ENCODE measurements at places on chromosomes 5 and 9.

- no peak for DNase-seq
- H3K36me3 ChIP-seq, result no peaks in the 10 kb centered on the region
- no peak overlapping the region for H3K27ac ChIP-seq
- H3K27me3 ChIP-seq, result peaks cover 50% of the 10 kb centered on the region
- no peaks in the 10 kb centered on the region for H3K4me1 ChIP-seq
These were observed 308.3 kb downstream of the SLIT3 start for GRCh38 chr5:168992687-168993086.

DNA sequence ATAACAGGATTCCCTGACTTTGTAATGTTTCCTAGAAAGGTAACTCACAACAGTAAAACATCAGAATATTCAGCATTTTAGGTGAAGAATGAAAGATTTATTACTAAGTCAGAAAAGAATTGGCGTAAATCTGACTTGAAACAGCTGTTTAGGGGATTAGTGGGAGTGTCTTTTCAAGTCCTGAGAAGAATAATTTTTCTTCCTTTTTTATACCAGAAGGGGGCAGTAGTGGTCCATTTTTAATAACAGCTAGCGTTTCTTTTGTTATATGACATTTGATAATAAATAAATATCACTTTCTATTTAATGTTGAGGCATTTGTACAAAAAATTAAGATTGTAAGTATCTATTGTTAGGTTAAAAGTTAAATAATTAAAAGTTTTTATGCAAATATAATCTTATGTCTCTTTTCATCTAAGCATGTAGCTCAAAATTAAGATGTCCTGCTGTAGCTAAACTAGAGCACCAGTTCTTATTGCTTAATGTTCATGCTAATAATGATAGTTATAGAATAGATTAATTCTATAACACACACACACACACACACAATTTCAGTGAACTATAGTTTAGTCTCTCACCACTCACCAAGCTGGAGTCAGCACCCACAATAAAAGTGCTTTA, 258.7 kb upstream of the ARRDC3 start:
- no peaks in the 10 kb centered on the region for H3K36me3 ChIP-seq
- H3K4me1 ChIP-seq, result no peaks in the 10 kb centered on the region
- DNase-seq, result no peak
- no peaks in the 10 kb centered on the region for H3K27me3 ChIP-seq

GRCh38 chr9:3977614-3978112, 322.2 kb downstream of the GLIS3 start:
- no peak overlapping the region for H3K27ac ChIP-seq
- peaks cover 15% of the 10 kb centered on the region for H3K27me3 ChIP-seq
- no peaks in the 10 kb centered on the region for H3K4me1 ChIP-seq
- no peak for DNase-seq

DNA sequence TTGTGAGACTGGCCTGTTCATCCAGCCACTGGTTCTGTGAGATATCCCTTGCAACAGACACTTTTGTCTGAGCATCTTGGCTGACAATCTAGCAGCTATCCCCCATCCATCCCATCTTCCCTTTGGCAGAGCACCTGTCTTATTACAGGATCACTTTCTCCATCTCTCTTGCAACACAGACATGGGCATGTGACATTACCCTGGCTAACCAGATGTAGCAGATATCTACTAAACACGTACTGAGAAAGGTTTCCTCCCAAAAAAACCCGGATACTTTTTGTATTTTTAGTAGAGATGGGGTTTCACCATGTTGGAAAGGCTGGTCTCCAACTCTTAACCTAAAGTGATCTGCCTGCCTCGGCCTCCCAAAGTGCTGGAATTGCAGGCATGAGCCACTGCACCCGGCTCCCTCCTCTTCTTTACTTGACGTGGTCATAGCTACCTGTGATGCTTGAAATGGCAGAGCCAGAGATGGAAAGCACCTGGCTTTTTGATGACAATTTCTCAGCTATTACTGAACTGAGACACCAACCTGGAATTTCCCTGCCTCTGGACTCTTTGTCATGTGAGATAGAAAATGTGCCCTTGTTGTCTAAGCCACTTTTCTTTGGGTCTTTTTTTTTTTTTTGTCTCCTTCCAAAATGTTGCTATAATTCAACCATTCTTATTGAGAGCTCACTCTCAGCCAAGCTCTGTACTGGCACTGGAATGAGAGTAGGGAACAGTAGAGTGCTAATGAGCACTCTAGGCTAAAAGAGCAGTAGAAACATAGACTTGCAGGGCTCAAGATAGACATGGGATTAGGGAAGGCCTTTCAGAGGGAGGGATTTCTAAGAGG, 32.6 kb downstream of the FNBP1 start:
- peak overlapping the region; percentile 47 for H3K4me3 ChIP-seq
- H3K36me3 ChIP-seq, result peaks cover 87% of the 10 kb centered on the region
- peak overlapping the region; percentile 96 for H3K27ac ChIP-seq
- no peaks in the 10 kb centered on the region for H3K27me3 ChIP-seq
- H3K4me1 ChIP-seq, result peaks cover 73% of the 10 kb centered on the region

GRCh38 chr5:52807037-52807436, 19.3 kb downstream of the ITGA1 start:
- H3K27me3 ChIP-seq, result no peaks in the 10 kb centered on the region
- H3K4me1 ChIP-seq, result peaks cover 6% of the 10 kb centered on the region
- no peak overlapping the region for H3K27ac ChIP-seq
- H3K36me3 ChIP-seq, result peaks cover 3% of the 10 kb centered on the region

GRCh38 chr5:76808141-76808691, 10.6 kb upstream of the F2RL1 start:
- H3K4me1 ChIP-seq, result no peaks in the 10 kb centered on the region
- H3K4me3 ChIP-seq, result no peak overlapping the region
- DNase-seq, result no peak
- peaks cover 4% of the 10 kb centered on the region for H3K27me3 ChIP-seq
- H3K36me3 ChIP-seq, result no peaks in the 10 kb centered on the region
- H3K27ac ChIP-seq, result no peak overlapping the region

- DNase-seq, result no peak
- no peaks in the 10 kb centered on the region for H3K4me1 ChIP-seq
- H3K36me3 ChIP-seq, result no peaks in the 10 kb centered on the region
- H3K27me3 ChIP-seq, result peaks cover 34% of the 10 kb centered on the region
- H3K4me3 ChIP-seq, result no peak overlapping the region
- no peak overlapping the region for H3K27ac ChIP-seq
These were observed 44.1 kb downstream of the EPB41L4B start for GRCh38 chr9:109276469-109277440.

DNA sequence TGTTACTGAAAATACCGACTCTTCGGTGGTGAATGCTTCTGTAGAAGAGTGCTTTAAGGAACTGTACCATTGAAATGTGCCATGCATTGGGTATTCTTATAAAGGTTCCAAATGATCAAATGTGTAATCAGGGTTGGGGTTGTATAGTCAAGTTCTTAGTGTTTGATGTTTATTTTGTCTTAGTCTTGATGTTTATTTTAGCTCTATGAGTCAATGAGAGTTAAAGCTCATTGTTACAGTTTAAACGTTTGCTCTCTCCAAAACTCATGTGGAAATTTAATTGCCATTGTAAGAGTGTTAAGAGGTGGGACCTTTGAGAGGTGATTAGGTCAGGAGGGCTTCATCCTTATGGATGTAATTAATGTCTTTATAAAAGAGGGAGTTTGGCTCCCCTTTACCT, 153.0 kb downstream of the FER start:
- no peaks in the 10 kb centered on the region for H3K4me1 ChIP-seq
- no peaks in the 10 kb centered on the region for H3K27me3 ChIP-seq
- no peaks in the 10 kb centered on the region for H3K36me3 ChIP-seq
- no peak overlapping the region for H3K4me3 ChIP-seq
- no peak overlapping the region for H3K27ac ChIP-seq

DNA sequence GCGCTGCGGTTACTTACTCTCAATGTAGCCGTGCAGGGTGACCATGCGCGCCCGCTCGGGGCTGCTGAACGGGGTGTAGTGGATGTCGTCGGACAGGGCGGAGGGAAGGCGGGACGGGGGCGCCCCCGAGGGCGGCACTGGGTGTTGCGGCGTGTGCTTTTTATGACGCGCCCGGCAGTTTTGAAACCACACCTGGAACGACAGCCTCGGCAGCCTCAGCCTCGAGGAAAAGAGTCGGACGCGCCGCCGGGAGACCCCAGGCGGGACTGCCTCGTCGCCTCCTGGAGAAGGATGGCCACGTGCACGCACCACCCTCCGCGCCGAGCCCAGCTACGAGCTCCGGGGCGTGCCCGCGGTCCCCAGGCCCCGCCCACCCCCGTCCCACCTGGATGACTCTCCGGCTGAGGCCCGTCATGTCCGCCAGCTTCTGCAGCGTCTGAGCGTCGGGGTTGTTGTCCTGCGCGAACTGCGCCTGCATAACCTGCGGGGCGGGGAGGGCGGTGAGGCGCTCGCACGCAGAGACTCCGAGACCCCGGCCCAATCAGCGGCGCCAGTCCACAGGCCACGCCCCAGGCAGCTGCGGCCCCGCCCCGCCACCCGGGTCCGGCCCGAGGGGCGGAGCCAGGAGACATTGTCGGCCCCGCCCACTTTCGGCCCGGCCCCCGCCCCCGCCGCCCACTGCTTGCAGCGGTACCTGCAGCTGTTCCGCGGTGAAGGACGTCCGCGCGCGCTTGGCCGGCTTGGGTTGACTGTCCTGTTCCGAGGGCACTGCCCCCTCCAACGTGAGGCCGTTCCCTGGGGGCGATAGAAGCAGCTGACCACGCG, 15.0 kb downstream of the LHX6 start:
- H3K36me3 ChIP-seq, result no peaks in the 10 kb centered on the region
- H3K27ac ChIP-seq, result no peak overlapping the region
- H3K4me1 ChIP-seq, result peaks cover 17% of the 10 kb centered on the region
- peaks cover 95% of the 10 kb centered on the region for H3K27me3 ChIP-seq
- H3K4me3 ChIP-seq, result peak overlapping the region; percentile 69

All from effector memory CD8-positive, alpha-beta T cell (primary cell).